ENCODE measurements at places on chromosomes 13 and 19.

DNA sequence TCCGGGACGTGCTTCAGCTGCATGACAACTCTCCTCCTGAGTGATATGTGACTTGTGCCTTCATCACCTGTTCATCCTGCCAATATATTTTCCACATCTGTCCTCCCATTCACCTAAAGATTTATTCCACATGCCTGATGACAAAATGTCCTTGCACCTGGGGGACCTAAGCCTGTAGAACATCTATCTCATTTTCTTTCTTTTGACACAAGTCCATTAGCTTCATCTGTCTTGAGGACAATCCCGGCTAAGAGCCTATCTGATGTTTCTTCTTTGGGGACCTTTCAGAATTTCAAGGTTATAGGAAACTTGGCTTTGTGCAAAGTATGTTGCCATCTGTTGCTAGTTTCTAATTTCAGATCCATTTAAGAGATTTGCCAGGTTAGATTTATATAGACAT is 41.1 kb downstream of the ITGBL1 start:
- H3K27me3 ChIP-seq: no peaks in the 10 kb centered on the region
- no peaks in the 10 kb centered on the region for H3K4me1 ChIP-seq
- DNase-seq: no peak
- H3K36me3 ChIP-seq: no peaks in the 10 kb centered on the region

DNA sequence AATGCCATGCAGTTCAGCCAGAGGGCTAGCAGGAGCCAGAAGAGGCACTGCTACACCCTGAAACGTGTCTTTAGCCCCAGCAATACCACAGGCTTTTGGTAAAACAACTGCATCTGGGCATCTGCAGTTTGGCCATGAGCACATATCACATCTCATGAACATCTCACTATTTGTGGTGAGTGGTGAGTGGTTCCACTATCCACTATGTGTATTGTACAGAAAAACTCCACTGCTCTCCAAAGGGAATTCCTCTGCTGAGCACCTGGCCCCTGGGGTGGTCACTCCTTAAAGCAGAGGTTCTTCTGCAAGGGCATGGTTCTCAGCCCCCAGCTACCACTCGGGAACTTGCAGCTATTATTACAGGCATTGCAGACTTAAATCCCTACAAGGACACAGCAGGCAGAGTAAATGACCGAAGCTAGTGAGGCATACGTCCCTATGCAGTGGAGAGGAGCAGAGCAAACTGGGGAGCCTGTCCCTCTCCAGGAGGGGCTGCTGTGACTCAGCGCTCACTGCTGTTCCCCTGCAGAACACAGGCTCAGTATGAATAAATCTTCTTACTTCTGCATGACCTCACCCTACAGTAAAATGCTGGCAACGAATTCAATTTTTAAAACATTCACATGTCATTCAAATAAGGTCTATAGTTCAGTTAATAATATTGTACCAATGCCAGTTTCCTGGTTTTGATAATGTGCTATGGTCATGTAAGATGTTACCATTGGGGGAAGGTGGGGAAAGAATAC is 332.4 kb upstream of the ZNF507 start:
- DNase-seq: no peak
- H3K36me3 ChIP-seq: no peaks in the 10 kb centered on the region
- H3K27me3 ChIP-seq: no peaks in the 10 kb centered on the region
- H3K4me3 ChIP-seq: no peak overlapping the region

DNA sequence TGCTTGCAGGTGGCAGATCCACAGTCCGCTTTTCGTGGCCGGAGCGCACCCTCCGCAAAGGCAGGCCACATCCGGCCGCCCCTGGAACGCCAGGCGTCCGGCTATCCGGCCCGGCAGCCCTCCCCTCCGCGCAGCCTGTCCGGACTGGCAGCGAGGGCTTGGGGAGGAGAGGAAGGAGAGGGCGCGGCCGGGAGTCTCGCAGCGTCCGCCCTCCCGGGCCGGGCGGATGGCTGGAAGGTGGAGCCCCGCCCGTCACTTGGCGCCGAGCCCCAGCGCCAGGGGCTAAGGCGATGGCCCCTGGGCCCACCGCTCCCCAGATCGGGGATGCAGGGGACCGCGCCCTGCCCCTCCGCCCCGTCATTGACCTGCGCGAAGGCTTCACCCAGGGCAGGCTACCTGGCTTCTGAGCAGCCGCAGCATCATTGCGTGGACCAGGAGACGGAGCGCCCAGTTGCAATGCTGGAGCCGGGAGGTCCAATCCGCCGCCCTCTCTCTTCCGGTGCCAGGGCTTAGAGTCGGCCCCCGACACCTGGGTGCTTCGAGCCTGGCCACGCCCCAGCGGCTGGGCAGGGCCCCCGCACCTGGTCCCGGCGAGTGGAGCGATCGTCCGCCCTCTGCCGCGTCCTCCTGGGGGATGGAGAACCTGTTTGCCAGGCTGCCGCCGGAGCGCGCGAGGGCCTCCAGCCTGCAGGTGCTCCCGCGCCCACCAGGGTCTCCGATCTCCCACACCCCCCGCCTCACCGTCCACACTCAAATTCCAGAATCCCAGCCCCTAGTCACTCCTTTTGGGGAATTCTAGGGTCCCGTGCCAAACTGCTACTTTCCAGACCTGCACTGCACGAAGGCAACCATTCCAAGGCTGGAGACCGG is at the start of gene FUT1:
Gene FUT1, minus strand, starts transcription at position 146 of the 870 bp plus-strand sequence. CDS start 1,360 bp downstream, outside the sequence.
- H3K4me3 ChIP-seq: peak within 1 kb of the TSS; percentile 36
- H3K36me3 ChIP-seq: no peaks in the 10 kb centered on the region
- no peak for DNase-seq

- H3K27ac ChIP-seq: no peak overlapping the region
- H3K27me3 ChIP-seq: peaks cover 92% of the 10 kb centered on the region
- H3K36me3 ChIP-seq: no peaks in the 10 kb centered on the region
These were observed 6.7 kb upstream of the ONECUT3 start for GRCh38 chr19:1746401-1747284.

DNA sequence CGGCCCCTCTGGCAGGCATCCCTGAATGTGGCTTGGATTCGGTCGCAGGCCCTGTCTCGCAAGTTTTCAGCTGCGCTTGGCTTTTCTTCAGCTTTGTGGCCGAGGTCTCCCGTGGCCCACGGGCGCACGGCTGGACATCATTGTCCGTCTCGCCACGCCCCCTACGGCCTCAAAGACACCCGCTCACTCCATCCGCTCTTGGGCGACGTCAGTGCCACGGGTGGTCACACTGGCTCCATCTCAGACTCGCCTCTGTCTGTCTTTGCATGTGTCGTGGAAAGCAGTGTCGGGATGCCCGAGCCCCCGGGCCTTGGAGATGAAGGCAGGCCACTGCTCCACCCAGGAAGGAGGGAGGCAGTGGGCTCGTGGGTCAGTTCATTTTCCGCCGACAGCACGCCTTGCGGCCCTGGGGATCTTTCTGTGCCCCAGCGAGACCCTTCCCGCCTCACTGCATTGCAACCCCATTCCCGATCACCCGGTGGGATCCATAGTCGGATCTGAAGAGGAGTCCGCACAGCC is 51.0 kb downstream of the ZNF146 start:
- H3K4me3 ChIP-seq: no peak overlapping the region
- no peaks in the 10 kb centered on the region for H3K27me3 ChIP-seq
- no peak overlapping the region for H3K27ac ChIP-seq
- DNase-seq: no peak

GRCh38 chr13:108049211-108049610 is 166.1 kb downstream of the LIG4 start:
- H3K4me3 ChIP-seq: no peak overlapping the region
- no peak overlapping the region for H3K27ac ChIP-seq
- H3K27me3 ChIP-seq: no peaks in the 10 kb centered on the region
- no peak for DNase-seq

Data from thymus (tissue), 14 donors.